ENCODE measurements at places on chromosomes 1 and 21. TPM values are rescaled to one million over a fixed set of nuclear protein-coding genes. Genes with fewer than 3 reads are reported as not detected.

GRCh38 chr21:37878946-37879660 lies 37.2 kb downstream of the KCNJ6 start:
- H3K4me1 ChIP-seq: no peaks in the 10 kb centered on the region
- DNase-seq: no peak
- H3K27ac ChIP-seq: no peak overlapping the region

GRCh38 chr1:159005676-159006075 lies 4.0 kb upstream of the IFI16 start:
- peak overlapping the region; percentile 71 for H3K27ac ChIP-seq
- no peaks in the 10 kb centered on the region for H3K36me3 ChIP-seq
- H3K4me3 ChIP-seq: peak overlapping the region; percentile 5
- H3K4me1 ChIP-seq: peaks cover 15% of the 10 kb centered on the region
- H3K27me3 ChIP-seq: no peaks in the 10 kb centered on the region

DNA sequence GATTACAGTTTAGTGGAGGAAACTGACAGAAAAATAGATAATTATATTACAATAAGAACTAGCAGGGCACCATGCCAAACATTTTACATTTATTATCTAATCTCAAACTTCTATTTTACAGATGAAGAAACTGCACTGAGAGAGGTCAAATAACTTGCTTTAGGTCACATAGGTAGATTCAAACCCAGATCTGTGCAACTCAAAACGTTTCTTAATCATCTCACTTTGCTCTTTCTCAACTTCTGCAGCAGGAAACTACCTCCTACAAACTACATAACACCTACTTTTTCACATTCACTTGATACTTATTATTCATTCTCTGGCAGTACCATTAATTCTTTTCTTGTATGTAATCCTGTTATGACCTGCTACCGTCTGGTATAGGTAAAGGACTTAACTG lies 49.9 kb upstream of the BCL10 start:
- H3K27me3 ChIP-seq: no peaks in the 10 kb centered on the region
- H3K27ac ChIP-seq: no peak overlapping the region
- H3K4me1 ChIP-seq: peaks cover 27% of the 10 kb centered on the region
- H3K36me3 ChIP-seq: no peaks in the 10 kb centered on the region

- DNase-seq: no peak
- peaks cover 15% of the 10 kb centered on the region for H3K27me3 ChIP-seq
- no peak overlapping the region for H3K27ac ChIP-seq
- H3K4me3 ChIP-seq: no peak overlapping the region
- H3K4me1 ChIP-seq: no peaks in the 10 kb centered on the region
- no peaks in the 10 kb centered on the region for H3K36me3 ChIP-seq
These were observed 145.5 kb downstream of the IGSF21 start for GRCh38 chr1:18253093-18253492.

GRCh38 chr1:95582191-95582590 lies 348.2 kb downstream of the RWDD3 start:
- H3K4me1 ChIP-seq: no peaks in the 10 kb centered on the region
- peaks cover 6% of the 10 kb centered on the region for H3K27me3 ChIP-seq
- H3K4me3 ChIP-seq: no peak overlapping the region
- H3K36me3 ChIP-seq: no peaks in the 10 kb centered on the region

- no peak for DNase-seq
- no peaks in the 10 kb centered on the region for H3K27me3 ChIP-seq
- H3K36me3 ChIP-seq: no peaks in the 10 kb centered on the region
- H3K27ac ChIP-seq: no peak overlapping the region
- H3K4me3 ChIP-seq: no peak overlapping the region
- H3K4me1 ChIP-seq: peaks cover 30% of the 10 kb centered on the region
These were observed 70.4 kb upstream of the UBE2U start for GRCh38 chr1:64133036-64133435.

The KCNA3 gene
- total RNA-seq: 1.8 TPM

The FCRLB gene
- 0.23 TPM for total RNA-seq

DNA sequence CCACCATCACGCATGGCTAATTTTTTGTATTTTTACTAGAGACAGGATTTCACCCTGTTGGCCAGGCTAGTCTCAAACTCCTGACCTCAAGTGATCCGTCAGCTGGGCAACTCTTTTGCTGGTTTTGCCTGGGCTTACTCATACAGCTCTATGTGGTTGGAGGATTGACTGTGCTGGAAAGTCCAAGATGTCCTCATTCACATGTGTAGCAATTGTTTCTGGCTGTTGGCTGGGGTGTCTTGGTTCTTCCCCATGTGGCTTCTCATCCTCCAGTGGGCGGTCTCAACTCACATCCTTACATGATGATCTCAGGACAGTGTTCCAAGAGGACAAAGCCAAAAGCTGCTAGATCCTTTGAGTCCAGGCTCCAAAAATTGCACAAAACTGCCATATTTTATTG lies 53.3 kb downstream of the TEX35 start:
- H3K27me3 ChIP-seq: no peaks in the 10 kb centered on the region
- H3K4me3 ChIP-seq: no peak overlapping the region
- no peak overlapping the region for H3K27ac ChIP-seq
- H3K4me1 ChIP-seq: no peaks in the 10 kb centered on the region
- no peaks in the 10 kb centered on the region for H3K36me3 ChIP-seq
- no peak for DNase-seq

The S100A7 gene
- not detected for total RNA-seq

GRCh38 chr1:39082811-39083576 lies 56.8 kb downstream of the NDUFS5 start:
- no peak overlapping the region for H3K4me3 ChIP-seq
- no peaks in the 10 kb centered on the region for H3K36me3 ChIP-seq
- H3K4me1 ChIP-seq: peaks cover 29% of the 10 kb centered on the region
- no peaks in the 10 kb centered on the region for H3K27me3 ChIP-seq
- H3K27ac ChIP-seq: no peak overlapping the region
- no peak for DNase-seq

- no peak overlapping the region for H3K27ac ChIP-seq
- no peaks in the 10 kb centered on the region for H3K36me3 ChIP-seq
- no peaks in the 10 kb centered on the region for H3K4me1 ChIP-seq
- no peak for DNase-seq
- H3K27me3 ChIP-seq: no peaks in the 10 kb centered on the region
These were observed 313.8 kb downstream of the TGFB2 start for GRCh38 chr1:218658899-218659298.

The OR10Z1 gene
- not detected for total RNA-seq

The GREM2 gene
- 0.25 TPM for total RNA-seq

- H3K27me3 ChIP-seq: peaks cover 54% of the 10 kb centered on the region
- no peak for DNase-seq
- peak overlapping the region; percentile 59 for H3K4me3 ChIP-seq
- no peaks in the 10 kb centered on the region for H3K36me3 ChIP-seq
These were observed 671 bp downstream of the KIF26B start for GRCh38 chr1:245155272-245156040.

GRCh38 chr1:219550201-219550600 lies 62.7 kb downstream of the ZC3H11B start:
- H3K36me3 ChIP-seq: no peaks in the 10 kb centered on the region
- H3K4me3 ChIP-seq: no peak overlapping the region
- no peak for DNase-seq
- H3K4me1 ChIP-seq: no peaks in the 10 kb centered on the region

- H3K4me3 ChIP-seq: no peak overlapping the region
- no peaks in the 10 kb centered on the region for H3K27me3 ChIP-seq
- H3K4me1 ChIP-seq: no peaks in the 10 kb centered on the region
These were observed 209.2 kb downstream of the KCTD3 start for GRCh38 chr1:215776336-215776735.

DNA sequence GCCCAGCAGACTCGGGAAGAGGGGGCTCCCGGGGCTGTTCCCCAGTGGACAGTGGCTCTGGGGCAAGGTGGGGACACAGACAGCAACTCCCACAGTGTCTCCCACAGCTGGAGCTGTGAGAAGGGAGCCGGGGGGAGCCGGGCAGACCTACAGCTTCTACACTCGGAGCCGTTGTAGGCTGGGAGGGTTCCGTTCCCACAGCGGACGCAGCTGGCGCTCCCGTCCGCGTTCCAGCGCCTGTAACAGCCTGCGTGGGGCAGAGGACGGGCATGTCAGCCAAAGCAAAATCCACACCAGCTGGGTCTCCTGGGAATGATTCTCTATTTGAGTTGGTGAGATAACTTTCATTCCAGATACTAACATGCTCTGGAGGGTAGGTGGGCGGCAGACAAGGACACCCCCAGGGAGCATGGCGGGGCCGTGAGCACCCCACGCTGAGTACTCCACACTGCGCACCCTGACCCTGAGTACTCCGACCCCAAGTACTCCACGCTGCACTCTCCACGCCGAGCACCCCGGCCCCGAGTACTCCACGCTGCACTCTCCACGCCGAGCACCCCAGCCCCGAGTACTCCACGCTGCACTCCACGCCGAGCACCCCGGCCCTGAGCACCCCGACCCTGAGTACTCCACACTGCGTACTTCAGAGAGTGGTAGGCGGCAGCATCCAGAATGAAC lies 13.4 kb upstream of the RNF223 start:
- no peaks in the 10 kb centered on the region for H3K36me3 ChIP-seq
- H3K27ac ChIP-seq: no peak overlapping the region
- DNase-seq: no peak
- H3K27me3 ChIP-seq: no peaks in the 10 kb centered on the region
- no peaks in the 10 kb centered on the region for H3K4me1 ChIP-seq

GRCh38 chr1:179264507-179264906 lies 29.1 kb upstream of the SOAT1 start:
- no peaks in the 10 kb centered on the region for H3K27me3 ChIP-seq
- H3K27ac ChIP-seq: no peak overlapping the region
- H3K4me3 ChIP-seq: no peak overlapping the region
- H3K36me3 ChIP-seq: no peaks in the 10 kb centered on the region

DNA sequence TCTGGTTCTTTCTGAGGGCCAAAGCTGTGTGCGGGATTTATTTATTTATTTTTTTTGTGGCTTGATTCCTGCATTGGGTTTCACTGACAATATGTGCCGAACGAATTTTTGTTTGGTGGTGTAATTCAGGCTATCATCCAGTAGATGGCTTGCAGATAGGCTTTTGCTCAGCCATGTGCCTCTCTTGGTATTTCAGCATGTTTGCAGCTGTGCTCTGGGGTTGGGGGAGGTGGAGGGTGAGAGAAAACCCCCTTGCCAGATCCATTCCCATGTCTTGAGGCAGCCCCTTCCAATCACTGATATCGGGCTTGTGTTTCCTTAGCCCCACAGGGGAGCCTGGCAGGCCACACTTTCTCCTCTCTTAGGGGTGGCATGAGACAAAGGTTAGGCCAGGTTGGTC lies 302.4 kb downstream of the PTGER3 start:
- DNase-seq: no peak
- no peaks in the 10 kb centered on the region for H3K4me1 ChIP-seq
- no peaks in the 10 kb centered on the region for H3K27me3 ChIP-seq
- no peak overlapping the region for H3K4me3 ChIP-seq
- no peaks in the 10 kb centered on the region for H3K36me3 ChIP-seq

- no peaks in the 10 kb centered on the region for H3K36me3 ChIP-seq
- H3K27ac ChIP-seq: no peak overlapping the region
- no peak overlapping the region for H3K4me3 ChIP-seq
- no peaks in the 10 kb centered on the region for H3K4me1 ChIP-seq
These were observed 244.8 kb downstream of the DUSP10 start for GRCh38 chr1:221497046-221497445.

DNA sequence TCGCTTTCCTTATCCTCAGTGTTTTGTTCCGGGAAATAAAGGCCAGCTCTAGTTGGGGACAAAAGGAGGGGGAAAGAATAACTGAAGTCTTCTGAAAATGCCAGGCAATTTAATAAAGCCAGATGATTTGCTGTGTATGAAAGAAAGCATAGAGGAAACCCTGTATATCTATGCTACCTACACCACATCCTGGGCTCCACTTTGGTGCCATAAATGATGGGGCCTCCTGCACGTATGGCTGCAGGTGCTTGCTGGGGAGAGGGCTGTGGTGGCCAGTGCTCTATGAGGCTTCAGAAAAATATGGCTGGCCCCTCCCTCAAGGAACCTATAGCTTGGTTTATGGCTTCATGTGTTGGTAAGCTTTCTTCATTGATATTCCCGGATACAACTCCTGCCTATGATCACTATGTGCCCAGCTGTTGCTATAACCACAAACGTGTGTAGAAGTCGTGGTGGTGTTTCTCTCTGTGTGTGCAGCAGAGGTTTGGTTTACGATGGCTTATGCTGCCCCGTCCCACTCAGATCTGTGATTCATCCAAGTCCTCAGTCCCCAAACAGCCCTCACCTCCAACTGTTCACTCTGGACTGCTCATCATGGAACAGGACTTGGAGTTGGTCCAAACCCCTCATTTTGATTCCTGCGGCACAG lies 59.5 kb downstream of the BACE2 start:
- DNase-seq: no peak
- no peaks in the 10 kb centered on the region for H3K4me1 ChIP-seq
- H3K27me3 ChIP-seq: no peaks in the 10 kb centered on the region
- H3K4me3 ChIP-seq: no peak overlapping the region
- H3K36me3 ChIP-seq: peaks cover 35% of the 10 kb centered on the region

- peaks cover 53% of the 10 kb centered on the region for H3K4me1 ChIP-seq
- peaks cover 32% of the 10 kb centered on the region for H3K36me3 ChIP-seq
- H3K4me3 ChIP-seq: peak overlapping the region; percentile 79
- peak; percentile 92 for DNase-seq
- H3K27me3 ChIP-seq: no peaks in the 10 kb centered on the region
These were observed 4.5 kb downstream of the HDGF start for GRCh38 chr1:156746728-156747631.

DNA sequence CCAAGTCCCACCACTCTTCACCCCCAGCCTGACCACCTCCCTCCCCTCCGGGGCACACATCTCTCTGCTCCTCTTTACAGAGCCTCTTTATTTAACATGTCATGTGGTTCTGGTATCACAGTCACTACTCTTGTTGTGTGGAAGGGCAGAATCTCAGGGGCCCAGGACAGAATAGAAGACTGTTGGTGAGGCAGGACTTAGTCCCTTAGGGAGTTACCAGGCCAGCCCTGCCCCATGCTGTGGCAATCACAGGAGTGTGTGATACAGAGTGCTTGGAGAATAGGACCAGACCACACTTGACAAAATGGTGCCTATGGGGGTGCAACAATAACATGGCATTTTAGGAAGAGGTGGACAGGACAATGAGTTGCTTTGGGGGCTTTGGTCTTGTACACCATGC lies 43.0 kb upstream of the CRNN start:
- H3K4me3 ChIP-seq: no peak overlapping the region
- no peak overlapping the region for H3K27ac ChIP-seq
- peaks cover 12% of the 10 kb centered on the region for H3K4me1 ChIP-seq
- no peaks in the 10 kb centered on the region for H3K36me3 ChIP-seq
- DNase-seq: no peak

DNA sequence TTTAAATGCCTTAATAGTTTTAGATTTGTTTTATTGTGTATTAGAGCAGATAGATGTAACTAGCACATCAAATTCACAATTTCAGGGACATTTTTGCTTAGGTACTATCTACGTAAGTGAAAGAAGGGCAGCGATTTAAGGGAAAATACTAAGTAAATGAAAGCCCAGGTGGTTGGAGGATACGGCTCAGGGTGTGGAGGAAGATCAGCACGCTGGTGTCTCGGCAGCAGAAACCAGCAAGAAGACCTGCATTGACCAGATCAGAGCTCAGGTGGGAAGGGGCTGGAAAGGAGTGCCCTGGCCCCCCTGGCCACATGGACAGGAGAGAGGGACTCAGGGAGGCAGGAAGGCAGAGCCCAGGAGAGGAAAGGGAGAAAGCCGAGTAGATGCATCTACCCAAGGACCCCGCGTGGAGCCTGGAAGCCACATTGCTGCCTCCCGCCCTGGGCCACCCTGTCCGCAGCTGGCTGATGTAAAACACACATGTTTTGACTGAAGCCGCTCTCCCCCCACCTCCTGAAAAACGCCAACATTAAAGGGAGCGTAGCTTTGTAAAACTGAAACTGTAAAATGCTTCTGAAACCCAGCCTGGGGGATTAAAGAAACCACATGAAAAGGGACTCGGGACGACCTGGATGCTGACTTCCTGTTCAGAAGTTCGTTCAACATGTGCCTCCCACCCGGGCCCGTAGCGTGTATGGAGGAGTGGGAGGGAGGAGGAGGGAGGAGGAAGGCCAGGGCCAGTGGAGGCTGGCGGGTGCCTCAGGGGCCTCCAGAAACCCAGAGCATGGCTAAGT lies 72.6 kb upstream of the TARDBP start:
- H3K27ac ChIP-seq: no peak overlapping the region
- peaks cover 10% of the 10 kb centered on the region for H3K4me1 ChIP-seq
- no peak for DNase-seq
- H3K4me3 ChIP-seq: peak overlapping the region; percentile 20
- no peaks in the 10 kb centered on the region for H3K36me3 ChIP-seq
- no peaks in the 10 kb centered on the region for H3K27me3 ChIP-seq

Measured in heart right ventricle (tissue), 16 donors.